Activated T-cell treated with anti-CD3 and anti-CD28 coated beads for 48 hours (primary cell): ENCODE measurements at places on chromosomes 13 and 19.

GRCh38 chr13:98098516-98098915 lies 44.4 kb upstream of the FARP1 start:
- no peak for DNase-seq

DNA sequence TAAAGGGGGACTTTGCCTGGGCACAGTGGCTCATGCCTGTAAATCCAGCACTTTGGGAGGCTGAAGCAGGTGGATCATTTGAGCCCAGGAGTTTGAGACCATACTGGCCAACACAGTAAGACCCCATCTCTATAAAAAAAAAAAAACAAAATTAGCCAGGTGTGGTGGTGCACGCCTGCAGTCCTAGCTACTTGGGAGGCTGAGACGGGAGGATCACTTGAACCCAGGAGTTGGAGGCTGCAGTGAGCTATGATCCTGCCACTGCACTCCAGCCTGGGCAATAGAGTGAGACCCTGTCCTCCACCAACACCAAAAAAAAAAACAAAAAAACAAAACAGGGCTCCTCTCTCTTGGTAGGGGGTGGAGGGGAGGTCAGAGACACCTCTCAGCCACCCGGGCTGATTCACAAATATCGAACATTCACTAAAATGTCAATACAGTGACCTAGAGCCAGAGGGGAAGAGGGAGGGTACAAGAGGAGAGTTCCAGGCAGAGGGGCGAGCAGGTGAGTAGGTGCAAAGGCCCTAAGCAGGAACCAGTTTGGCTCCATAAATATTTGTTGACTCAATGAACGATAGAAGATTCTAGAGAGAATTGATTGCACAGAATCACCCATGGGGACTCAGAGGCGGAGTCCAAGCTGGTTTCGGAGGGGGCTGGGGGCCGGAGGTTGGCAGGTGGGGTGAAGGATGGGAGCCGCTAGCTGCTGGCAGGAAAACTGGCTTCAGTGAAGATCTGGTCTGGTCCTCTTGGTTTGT lies 1.0 kb upstream of the CREB3L3 start:
- no peak for DNase-seq

DNA sequence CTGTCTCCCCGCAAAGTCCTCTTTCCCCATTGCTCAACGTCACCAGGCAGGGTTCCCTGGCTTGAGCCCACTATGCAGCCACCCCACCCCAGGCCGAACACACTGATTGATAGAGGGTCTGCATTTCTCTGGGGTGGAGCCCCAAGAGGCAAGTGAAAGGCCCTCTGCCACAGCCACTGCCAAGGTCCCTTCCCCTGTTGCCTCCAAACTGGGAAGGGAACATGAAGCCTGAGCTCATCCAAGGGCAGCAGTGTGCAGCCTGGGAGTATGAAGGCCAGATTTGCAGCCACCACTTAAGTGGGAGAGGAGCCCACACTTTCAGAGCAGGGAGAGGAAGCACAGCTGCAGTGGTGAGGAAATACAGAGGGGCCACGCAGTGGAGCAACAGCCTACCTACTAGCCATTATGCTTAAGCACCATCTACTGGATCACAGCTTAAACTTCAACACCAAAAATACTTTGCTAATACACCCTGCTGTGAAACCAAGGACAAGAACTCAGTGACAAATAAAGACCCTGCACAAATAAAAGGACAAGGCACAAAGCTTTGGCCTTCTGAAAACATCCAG lies 48.6 kb downstream of the UBL3 start:
- no peak for DNase-seq

DNA sequence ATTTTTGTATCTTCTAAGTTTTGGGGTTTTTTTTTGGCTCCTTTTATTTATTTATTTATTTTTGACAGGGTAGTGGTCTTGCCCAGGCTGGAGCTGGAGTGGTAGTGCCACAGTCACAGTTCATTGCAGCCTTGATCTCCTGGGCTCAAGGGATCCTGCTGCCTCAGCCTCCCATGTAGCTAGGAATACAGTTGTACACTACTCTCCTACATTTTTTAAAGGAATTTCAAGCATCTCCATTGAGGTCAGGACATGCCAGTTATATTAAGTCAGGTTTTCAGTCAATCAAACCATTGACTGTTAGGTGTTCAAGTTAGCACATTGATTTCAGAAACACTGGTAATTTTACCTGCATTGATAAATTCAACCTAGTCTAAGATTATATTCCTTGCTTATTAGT lies 480.5 kb upstream of the SPRY2 start:
- DNase-seq = no peak

DNA sequence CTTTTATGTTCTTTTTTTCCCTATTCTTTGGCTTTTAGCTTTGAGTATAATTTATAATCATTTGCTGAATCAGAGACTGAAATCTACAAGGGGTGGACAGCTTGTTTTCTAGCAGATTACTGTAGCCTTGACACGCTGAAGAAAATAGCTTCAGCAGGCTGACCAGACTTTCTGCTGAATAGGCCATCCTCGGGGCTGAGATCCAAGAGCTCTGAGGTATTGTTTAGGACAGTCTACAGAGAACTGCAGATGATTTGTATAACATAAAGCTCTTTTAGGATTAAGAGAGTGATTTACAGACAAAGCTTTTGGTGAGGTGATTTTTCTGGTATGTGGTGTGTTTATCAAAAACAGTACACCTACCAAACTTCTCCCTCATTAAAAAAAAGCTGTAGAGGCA lies 16.8 kb downstream of the POLR1D start:
- DNase-seq = no peak
